Chondrocyte (in vitro differentiated cells): ENCODE measurements at places on chromosomes 7 and 10. TPM values are rescaled to one million over a fixed set of nuclear protein-coding genes. Genes with fewer than 3 reads are reported as not detected.

DNA sequence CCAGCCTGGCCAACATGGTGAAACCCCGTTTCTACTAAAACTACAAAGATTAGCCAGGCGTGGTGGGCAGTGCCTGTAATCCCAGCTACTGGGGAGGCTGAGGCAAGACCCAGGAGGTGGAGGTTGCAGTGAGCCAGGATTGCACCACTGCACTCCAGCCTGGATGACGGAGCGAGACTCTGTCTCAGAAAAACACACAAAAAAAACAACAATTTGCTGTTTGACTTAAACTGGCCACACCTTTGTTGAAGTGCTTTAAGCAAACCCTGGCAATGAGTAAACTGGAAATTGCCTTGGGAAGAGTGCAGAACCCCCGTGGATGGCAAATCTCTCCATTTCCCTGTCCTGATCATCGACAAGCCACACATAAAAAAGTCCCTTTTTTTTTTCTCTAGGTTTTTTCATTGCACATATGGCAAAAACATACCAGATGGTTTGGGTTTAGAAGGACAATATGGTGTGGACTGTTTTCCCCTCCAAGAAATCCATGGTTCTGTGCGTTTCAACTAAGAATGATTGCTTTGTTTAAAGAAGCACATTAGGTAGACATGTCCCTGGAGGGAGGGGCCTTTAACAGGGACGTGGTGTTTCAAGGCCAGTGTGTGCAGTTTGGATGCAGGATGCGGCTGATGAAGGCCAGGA, 76.9 kb downstream of the NRP1 start:
- H3K4me3 ChIP-seq, result no peak overlapping the region
- peaks cover 27% of the 10 kb centered on the region for H3K36me3 ChIP-seq
- peaks cover 46% of the 10 kb centered on the region for H3K4me1 ChIP-seq
- H3K27ac ChIP-seq, result no peak overlapping the region
- no peaks in the 10 kb centered on the region for H3K27me3 ChIP-seq

- no peak overlapping the region for H3K4me3 ChIP-seq
- no peak overlapping the region for H3K27ac ChIP-seq
- no peaks in the 10 kb centered on the region for H3K36me3 ChIP-seq
These were observed 988.6 kb downstream of the SORCS1 start for GRCh38 chr10:106175760-106176377.

DNA sequence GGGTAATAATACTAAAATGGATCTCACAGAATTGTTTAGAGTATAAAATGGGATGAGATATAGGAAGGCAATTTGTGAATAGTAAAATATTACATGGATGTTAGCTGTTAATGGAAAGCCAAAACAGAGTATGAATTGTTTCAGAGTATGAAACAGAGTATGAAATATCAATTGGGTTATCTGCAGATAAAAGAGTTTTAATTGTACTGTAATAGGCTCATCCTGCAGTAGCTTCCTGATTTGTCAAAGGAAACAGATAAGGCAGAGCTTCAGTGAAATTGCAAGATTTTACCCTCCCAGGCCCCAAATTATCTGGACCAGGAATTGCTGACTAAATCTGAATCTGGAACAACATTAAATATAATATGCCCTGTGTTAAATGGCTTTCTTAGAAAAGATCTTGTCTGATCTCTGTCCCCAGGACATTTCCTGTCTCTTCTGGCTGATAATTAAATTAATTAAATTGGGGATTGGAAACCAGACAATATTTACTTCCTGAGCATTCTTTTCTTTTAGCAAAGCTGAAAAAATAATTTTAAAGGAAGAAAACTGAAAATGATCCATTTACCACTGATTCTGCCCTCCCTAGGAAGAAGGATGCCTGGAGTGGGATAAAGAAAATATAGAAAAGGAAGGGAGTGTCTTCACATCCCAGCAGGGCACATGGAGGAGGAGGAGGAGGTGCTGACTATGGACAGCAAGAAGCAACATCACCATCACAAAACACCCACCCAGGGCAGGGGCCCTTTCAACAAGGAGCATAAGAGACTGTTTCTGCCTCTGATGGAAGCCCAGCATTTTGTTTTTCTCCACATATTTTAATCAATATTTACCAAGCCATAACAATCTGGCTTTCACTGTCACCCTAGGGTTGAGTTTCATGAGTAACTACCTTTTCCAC, 18.5 kb downstream of the PTN start:
- H3K4me3 ChIP-seq, result no peak overlapping the region
- H3K4me1 ChIP-seq, result peaks cover 27% of the 10 kb centered on the region

DNA sequence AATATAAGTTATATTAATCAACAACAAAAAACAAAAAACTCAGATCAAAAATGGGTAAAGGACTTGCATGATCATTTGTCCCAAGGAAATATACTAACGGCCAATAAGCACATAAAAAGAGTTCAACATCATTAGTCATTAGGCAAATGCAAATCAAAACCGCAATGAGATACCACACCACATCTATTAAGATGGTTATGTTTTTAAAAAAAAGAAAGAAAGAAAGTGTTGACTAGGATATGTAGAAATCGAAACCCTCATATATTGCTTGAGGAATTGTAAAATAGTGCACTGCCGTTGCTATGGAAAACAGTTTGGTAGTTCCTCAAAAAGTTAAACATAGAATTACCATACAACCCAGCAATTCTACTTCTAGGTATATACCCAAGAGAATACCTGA, 39.4 kb upstream of the CTNNA3 start:
- peaks cover 6% of the 10 kb centered on the region for H3K4me1 ChIP-seq
- no peaks in the 10 kb centered on the region for H3K36me3 ChIP-seq
- no peak overlapping the region for H3K27ac ChIP-seq

DNA sequence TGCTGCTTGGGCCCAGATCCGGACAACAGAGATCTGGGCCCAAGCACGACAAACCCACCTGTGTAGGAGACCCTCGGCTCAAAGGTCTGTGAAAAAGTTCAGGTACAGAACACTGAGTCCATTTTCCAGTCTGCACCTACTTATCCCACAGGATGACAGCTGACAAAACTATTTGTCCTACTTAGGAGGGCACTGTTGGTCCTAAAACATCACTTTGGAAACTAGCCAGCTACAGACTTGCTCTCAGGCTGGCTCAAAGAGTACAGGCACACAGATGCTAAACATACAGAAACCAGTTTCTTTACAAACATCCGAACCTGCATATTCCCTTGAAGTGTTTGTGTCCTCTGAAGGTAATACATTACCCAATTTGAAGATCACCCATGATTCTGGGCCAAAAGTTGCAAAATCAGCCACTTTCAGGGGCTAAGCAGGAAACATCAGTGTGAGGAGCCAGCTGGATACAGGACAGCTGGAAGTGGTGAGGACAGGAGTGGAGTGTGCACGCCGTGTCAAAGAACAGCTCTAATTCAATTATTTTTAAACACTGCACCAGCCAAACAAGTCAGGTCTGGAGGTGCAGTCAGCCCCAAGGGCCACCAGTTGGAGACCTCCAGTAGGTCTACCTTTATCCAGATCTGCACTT, 88.5 kb downstream of the NOC3L start:
- H3K4me1 ChIP-seq, result peaks cover 25% of the 10 kb centered on the region
- no peak for DNase-seq
- peak overlapping the region; percentile 2 for H3K27ac ChIP-seq
- peaks cover 19% of the 10 kb centered on the region for H3K36me3 ChIP-seq
- H3K27me3 ChIP-seq, result no peaks in the 10 kb centered on the region

- H3K4me1 ChIP-seq, result peaks cover 46% of the 10 kb centered on the region
- peak overlapping the region; percentile 80 for H3K27ac ChIP-seq
- no peaks in the 10 kb centered on the region for H3K27me3 ChIP-seq
- no peak for DNase-seq
- H3K4me3 ChIP-seq, result no peak overlapping the region
- H3K36me3 ChIP-seq, result no peaks in the 10 kb centered on the region
These were observed 25.5 kb upstream of the MPP7 start for GRCh38 chr10:28328346-28328745.

DNA sequence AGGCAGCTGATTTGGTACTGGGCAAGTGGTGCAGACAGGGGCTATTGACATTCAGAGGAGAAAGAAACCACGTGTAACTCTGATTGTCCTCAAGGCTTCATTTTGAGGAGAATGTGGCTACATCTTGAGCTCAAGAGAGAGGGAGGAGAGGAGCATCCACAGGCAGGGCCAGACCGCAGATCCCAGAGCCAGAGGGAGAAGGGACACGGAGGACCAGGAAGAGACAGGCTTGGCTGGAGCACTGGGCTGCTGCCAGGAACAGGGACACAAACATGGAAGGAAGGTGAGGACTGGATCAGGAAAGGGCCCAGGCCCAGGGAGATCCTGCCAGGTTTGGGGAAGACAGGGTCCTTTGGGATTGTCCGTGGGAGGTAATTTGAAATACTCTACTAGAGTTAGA, 158.3 kb downstream of the GPAM start:
- no peaks in the 10 kb centered on the region for H3K4me1 ChIP-seq
- no peaks in the 10 kb centered on the region for H3K36me3 ChIP-seq
- H3K27me3 ChIP-seq, result no peaks in the 10 kb centered on the region

GRCh38 chr7:2445898-2446555, 30.2 kb downstream of the GRIFIN start:
- H3K4me1 ChIP-seq, result peaks cover 9% of the 10 kb centered on the region
- peaks cover 2% of the 10 kb centered on the region for H3K27me3 ChIP-seq
- no peak for DNase-seq
- no peak overlapping the region for H3K27ac ChIP-seq

GRCh38 chr10:34079702-34080484, 735.2 kb downstream of the PARD3 start:
- H3K27me3 ChIP-seq, result no peaks in the 10 kb centered on the region
- no peak for DNase-seq
- H3K4me1 ChIP-seq, result no peaks in the 10 kb centered on the region
- no peak overlapping the region for H3K27ac ChIP-seq
- no peak overlapping the region for H3K4me3 ChIP-seq
- peaks cover 4% of the 10 kb centered on the region for H3K36me3 ChIP-seq

DNA sequence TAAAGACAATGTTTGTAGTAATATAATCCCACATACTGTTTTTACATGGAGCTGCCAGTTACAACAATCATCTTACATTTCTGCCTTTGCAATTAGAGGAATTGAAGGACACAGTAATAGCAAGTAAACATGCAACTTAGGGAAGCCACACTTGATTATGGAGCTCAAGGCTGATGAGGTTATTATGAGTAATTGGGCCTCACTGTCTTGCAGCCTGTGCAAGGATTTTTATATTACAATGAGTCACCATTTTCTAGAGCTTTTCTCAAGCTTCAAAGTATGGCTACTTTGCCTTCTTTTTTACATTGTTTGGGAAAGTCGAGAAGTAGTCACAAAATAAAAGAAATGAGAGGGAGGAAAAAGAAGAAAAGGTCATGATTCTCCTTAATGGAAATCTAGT, 226.4 kb downstream of the KIAA1217 start:
- H3K4me3 ChIP-seq, result no peak overlapping the region
- no peak overlapping the region for H3K27ac ChIP-seq
- H3K36me3 ChIP-seq, result no peaks in the 10 kb centered on the region
- H3K4me1 ChIP-seq, result peaks cover 31% of the 10 kb centered on the region

GRCh38 chr7:35430547-35431153, 176.8 kb upstream of the TBX20 start:
- H3K27me3 ChIP-seq, result peaks cover 7% of the 10 kb centered on the region
- no peaks in the 10 kb centered on the region for H3K36me3 ChIP-seq
- H3K27ac ChIP-seq, result no peak overlapping the region
- no peak for DNase-seq

DNA sequence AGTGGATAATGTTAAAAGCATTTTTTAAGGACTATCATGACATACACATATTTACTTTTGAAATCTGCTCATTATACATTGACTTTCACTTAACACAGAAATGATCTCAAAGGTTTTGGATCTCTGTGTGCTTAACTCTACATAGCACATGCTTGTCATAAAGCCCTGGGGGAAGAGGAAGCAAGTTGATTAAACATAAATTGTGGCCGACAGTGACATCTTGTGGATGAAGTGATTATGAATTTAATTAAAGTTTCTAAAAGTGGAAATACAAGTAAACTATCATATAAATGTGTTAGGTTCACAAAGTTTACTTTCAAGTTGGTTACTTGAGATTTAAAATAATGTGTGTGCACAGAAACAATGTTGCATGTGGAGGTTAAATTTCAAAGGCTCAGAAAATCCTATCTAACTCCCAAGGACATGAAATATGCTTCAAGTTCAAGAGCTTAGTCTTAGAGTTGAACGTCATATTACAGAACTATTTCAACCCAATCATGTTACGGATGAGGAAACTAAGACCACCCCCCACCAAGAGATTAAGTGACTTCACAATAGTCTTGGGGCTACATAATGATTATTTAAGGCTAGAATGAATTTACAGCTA, 1247.8 kb downstream of the GATA3 start:
- no peak overlapping the region for H3K4me3 ChIP-seq
- H3K36me3 ChIP-seq, result no peaks in the 10 kb centered on the region

DNA sequence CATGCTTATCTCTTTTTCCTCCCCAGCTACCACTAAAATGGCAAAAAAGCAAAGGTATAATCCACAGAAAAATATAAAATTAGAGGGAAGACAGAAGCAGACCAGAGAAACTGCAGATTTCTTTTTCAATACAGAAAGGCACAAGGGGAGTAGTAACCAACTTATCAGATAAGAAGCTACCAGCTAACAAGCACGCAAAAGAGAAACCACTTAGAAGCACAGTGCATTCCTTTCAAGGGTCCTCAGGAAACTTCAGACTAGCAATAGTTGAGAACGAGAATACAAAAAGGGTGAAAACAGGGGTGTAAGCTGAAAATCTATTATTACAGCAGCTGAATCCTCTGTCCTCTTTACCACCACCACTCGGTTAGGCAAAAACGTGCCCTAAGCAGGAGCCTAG, 9.9 kb upstream of the OR2A5 start:
- H3K4me1 ChIP-seq, result peaks cover 5% of the 10 kb centered on the region
- no peak for DNase-seq
- no peaks in the 10 kb centered on the region for H3K36me3 ChIP-seq
- H3K27me3 ChIP-seq, result peaks cover 29% of the 10 kb centered on the region
- H3K27ac ChIP-seq, result no peak overlapping the region
- H3K4me3 ChIP-seq, result no peak overlapping the region

DNA sequence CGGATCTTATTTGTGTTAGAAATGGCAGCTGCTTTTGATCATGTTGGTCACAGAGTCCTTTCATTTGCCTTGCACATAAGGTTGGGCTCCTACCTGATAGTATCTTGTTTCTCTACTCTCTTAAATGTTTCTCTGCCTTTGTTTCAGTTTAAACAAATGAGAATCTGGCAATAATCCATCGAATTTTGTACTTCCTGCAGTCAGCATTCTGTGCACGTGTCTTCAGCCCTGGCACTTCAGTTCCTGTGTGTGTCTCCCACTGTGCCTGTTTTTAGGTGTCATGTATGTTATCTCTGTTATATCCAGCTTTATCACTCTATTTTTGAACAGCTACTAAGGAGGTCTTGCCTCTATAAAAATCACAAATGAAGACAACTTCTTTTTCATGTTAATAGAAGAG, 28.4 kb upstream of the PTER start:
- no peaks in the 10 kb centered on the region for H3K36me3 ChIP-seq
- no peaks in the 10 kb centered on the region for H3K4me1 ChIP-seq
- H3K27ac ChIP-seq, result no peak overlapping the region
- DNase-seq, result no peak
- peaks cover 25% of the 10 kb centered on the region for H3K27me3 ChIP-seq
- H3K4me3 ChIP-seq, result no peak overlapping the region

SLC35G1 gene
- total RNA-seq, result 4.6 to 10.8 TPM (median 5.3 TPM) in 3 replicates

SPOCK2 gene
- 0.32 to 1.4 TPM (median 0.80 TPM) in 3 replicates for total RNA-seq

AP3M1 gene
- 31.2 to 37.0 TPM (median 31.7 TPM) in 3 replicates for total RNA-seq

DBNL gene
- total RNA-seq, result 95.5 to 115 TPM (median 97.1 TPM) in 3 replicates

MSMB gene
- not detected in 3 replicates for total RNA-seq

GDF2 gene
- total RNA-seq, result not detected in 3 replicates

TBXAS1 gene
- total RNA-seq, result 2.4 to 4.7 TPM (median 2.5 TPM) in 3 replicates

CNPY1 gene
- not detected in 3 replicates for total RNA-seq

HSPA12A gene
- total RNA-seq, result 5.8 to 9.7 TPM (median 6.9 TPM) in 3 replicates

TAC1 gene
- not detected in 3 replicates for total RNA-seq

PRPS1L1 gene
- not detected in 3 replicates for total RNA-seq
